CD4-positive, alpha-beta T cell treated with Interleukin-1 beta for 1 hour (primary cell): ENCODE measurements at places on chromosomes 12 and 14.

DNA sequence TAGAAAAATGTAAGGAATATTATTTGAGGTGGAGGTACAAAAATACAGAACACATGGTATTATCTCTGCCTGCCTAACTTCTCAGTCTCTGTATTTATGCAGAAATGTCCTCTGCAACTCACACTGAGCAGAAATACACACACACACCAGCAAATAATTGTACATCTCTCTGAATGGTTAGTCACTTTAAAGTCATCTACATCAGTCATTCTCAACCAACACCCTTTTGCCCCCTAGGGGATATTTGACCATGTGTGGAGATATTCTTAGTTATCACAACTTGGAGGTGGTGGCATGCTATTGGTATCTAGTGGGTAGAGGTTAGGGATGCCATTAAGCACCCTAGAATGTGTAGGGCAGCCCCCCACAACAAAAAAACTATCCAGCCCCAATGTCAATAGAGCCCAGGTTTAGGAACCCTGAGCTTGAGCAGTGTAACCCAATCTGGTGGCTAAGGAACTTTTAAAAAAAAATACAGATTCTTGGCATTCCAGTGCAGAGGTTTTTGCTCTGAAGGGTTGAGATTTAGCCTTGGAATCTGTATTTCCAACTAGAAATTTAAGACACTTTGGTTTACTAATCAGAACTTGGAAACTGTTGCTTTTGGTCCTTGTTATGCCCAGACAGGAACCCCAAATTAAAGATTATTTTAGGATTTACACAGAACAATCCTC, 183.8 kb downstream of the TBX5 start:
- no peak for DNase-seq

GRCh38 chr14:73047808-73048207, 10.5 kb upstream of the RBM25 start:
- no peak for DNase-seq

DNA sequence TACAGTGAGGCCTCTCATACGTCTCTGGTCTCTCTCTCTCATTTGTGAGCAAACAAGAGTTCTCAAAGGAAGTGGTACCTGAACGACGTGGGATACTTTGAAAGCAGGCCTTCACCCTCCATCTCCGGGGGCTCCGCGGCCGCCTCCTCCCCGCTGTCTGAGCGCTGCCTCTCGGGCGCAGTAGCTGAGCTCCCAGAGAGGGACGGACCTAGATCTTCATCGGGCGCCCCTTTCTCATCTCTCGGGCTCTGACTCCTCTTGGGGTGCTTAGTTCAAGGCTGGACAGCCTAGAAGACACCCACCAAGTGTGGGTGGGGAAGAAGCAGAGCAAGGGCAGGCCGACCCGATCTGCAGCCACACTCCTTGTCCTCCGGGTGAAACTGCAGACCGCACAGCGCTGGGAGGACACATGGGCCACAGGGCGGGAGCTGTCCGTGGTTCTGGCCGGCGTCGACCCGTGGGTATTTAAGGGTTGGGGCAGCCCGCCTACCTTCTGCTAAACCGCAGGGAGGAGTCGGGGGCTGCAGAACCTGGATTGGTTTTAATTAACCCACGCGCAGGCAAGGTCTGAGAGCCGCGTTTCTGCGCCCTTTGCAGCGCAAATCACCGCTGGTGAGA, 92.7 kb downstream of the PAH start:
- DNase-seq: no peak

DNA sequence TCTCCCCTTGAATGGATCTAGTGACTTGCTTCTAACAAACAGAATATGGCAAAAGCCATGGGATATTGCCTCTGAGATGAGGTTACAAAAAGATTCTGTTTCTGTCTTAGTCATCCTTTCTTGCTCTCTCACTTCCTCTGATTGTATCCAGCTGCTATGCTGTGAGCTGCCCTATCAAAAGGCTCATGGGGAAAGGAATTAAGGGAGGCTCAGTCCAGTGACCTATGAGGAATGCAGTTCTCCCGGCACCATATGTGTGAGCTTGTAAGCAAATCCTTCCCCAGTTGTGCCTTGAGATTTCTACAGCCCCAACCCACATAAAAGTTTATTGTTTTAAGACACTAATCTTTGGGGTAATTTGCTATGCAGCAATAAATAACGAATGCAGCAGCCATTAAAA, 183.1 kb downstream of the KLHL28 start:
- no peak for DNase-seq

- DNase-seq: no peak
Measured at GRCh38 chr14:50014809-50015430, 101.5 kb downstream of the VCPKMT start.

- DNase-seq: no peak
Measured at GRCh38 chr12:5433845-5434646, 2.1 kb downstream of the NTF3 start.

GRCh38 chr12:57175428-57176138, 28.2 kb upstream of the LRP1-AS start:
- DNase-seq: peak; percentile 39

DNA sequence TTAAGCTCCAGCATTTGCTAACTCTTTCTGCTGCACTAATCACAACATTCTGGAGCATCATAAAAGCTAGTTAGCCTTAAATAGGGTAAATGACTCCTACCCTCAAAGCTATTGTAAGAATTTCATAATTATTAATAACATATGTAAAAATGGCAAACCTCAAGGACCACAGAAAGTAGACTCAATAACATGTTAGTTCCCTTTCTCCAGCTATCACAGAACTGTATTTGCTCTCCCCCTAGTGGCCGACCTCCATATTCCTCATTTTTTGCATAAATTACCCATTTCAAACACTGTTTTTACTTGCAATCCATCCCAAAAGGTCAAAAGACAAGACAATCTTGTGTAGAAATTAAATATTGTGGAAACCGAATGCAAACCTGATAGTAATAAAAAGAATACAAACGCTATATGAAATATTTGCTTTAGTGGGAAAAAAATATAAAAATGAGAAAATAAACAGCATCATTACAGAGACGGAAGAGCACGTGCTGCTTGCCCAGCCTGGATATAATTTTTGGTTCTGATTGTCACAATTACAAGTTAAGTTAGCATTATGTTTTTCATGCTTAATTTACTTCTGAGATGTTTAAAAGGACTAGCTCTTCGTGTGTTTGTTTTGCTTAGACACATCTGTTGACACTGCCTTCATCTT, 97.9 kb downstream of the RERGL start:
- DNase-seq: no peak

- DNase-seq: no peak
Measured at GRCh38 chr12:27163048-27163715, 80.8 kb upstream of the C12orf71 start.

DNA sequence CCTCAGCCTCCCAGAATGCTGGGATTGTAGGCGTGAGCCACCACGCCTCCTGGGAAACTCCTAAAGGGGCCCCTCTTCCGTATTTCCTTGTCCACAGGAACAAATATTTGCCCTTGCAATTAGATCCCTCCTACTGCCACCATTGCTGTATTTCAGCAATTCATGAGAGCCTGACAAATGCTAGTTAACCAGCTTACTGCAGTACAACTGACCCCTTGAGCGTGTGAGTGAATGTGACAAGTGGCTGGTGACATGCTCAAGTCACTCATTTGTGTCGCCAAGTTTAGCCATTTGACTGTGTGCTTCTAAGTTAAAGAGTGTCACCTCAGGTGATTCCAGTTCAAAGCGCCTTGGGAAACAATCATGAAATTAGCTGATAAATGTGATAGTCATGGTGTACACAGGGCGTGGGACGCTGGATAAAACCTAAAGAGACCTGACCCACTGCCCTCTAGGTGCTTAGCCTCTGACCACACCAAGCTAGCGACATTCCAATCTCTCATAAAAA, 56.1 kb upstream of the MAP1LC3B2 start:
- DNase-seq: no peak

GRCh38 chr14:99574099-99574880, 29.7 kb downstream of the CCDC85C start:
- no peak for DNase-seq
